Right ventricle myocardium superior (tissue), 1 donor: ENCODE measurements at places on chromosomes 6 and 20.

GRCh38 chr20:53748176-53748575 lies 154.5 kb upstream of the ZNF217 start:
- DNase-seq, result no peak

DNA sequence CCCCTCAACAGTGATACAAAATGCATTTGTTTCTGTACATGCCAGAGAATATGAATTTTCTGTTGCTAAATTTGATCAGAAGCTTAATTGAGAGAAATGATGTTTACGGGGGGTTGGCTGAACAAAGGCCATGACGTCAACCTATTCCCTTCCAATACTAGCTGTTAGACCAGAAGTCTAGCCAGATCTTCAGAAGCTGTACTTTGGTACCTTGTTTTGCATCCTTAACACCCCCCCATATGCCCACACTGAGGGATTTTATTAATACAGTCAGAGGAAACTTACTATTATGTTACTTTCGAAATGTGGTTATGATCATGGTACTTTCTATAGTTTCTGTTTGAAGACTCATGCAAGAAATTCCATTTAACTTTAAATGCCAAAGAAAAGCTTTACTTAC lies 3.1 kb downstream of the NCOA7 start:
- DNase-seq, result no peak

DNA sequence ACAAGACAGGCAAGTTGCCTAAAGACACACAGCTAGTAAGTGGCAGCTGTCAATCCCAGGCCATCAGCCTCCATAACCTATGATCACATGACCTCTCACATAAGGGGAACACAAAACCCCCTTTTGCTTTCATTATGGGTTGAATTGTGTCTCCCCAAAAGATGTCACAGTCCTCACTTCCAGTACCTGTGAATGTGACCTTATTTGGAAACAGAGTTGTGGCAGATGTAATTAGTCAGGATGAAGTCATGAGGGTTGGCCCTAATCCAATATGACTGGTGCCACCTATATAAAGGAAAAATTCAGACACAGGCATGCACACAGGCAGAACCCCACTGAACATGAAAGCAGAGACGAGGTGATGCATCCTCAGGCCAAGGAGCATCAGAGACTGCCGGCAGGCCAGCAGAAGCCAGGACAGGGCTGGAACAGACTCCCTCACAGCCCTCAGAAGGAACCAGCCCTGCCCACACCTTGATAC lies 33.6 kb downstream of the GFOD1 start:
- DNase-seq, result no peak

- no peak for DNase-seq
These were observed 45.6 kb upstream of the RAB23 start for GRCh38 chr6:57267586-57268293.

DNA sequence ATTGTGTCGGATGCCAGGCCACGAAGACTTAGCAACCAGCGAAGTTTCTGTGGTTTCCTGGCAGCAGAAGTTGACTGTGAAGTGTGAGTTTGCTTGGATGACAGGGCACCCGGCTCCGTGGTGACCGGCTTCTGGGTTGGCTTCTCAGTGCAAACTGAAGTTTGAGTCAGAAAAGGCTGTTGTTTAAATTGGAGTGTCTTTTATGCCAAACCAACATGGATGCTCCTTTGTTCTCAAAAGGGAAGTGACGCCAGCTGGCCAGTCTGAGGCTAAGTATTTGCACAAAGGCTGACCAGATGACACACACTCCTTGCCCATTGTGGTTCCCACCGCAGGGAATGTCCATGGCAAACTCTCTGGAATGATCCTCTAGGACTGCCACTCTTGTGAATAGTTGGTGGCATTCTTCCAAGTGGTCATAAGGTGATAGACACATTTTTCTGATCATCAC lies 164.8 kb upstream of the QKI start:
- DNase-seq, result no peak

- DNase-seq, result peak; percentile 82
These were observed 29.2 kb upstream of the EXOC2 start for GRCh38 chr6:722077-722524.

- DNase-seq, result peak; percentile 83
These were observed 563.8 kb downstream of the LMBRD1 start for GRCh38 chr6:69232911-69233448.

- no peak for DNase-seq
These were observed 94.4 kb downstream of the MYO6 start for GRCh38 chr6:75843396-75843795.

- peak; percentile 46 for DNase-seq
These were observed at the start of gene METTL24 for GRCh38 chr6:110357664-110358552. Gene METTL24, minus strand, starts transcription at chr6:110358349. Its CDS starts 77 bp downstream, at chr6:110358272.
